Pons (tissue), 1 donor: ENCODE measurements at places on chromosomes 5 and 9.

- no peak for DNase-seq
Measured at GRCh38 chr5:105397749-105398148, 1835.2 kb upstream of the NUDT12 start.

DNA sequence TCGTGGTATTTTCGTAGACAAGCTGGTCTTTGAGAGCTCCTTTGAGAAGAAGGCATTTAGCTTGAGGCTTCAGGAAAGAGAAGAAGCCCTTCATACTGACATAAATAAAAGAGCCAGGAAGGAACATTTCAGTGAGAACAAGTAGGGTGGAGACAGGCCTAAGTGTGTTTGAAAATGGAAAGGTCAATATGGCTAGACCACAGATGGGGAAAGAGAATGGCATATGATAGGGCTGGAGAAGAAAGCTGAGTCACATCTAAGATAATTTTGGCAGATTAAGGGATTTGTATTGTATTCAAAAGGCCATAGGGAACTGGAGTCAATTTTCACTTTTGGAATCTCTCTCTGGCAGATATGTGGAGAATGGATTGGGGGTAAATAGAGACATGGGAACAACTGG lies 374.9 kb downstream of the TMEM38B start:
- no peak for DNase-seq

- DNase-seq: peak; percentile 80
Measured at GRCh38 chr9:113446323-113446740, 17.2 kb upstream of the RGS3 start.

- no peak for DNase-seq
Measured at GRCh38 chr5:35443803-35444595, 173.7 kb upstream of the SPEF2 start.

DNA sequence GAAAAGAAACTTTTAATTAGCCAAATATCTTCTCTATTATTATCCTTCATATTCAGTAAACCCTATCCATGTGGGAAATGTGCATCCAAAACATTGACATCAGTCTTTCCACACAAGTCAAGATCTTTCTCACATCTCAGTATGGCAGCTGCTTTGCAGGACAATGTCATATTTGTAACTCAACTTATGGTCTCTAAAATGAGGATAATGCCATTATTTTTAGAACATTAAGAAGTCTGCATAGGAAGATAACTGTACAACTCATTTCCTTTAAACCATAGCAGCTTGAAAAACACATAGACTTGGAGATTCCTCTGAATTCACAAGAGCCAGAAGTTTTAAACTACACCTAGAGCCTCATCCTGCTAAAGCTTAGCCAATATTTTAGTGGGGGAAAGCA lies 43.7 kb downstream of the MCTP1 start:
- no peak for DNase-seq

DNA sequence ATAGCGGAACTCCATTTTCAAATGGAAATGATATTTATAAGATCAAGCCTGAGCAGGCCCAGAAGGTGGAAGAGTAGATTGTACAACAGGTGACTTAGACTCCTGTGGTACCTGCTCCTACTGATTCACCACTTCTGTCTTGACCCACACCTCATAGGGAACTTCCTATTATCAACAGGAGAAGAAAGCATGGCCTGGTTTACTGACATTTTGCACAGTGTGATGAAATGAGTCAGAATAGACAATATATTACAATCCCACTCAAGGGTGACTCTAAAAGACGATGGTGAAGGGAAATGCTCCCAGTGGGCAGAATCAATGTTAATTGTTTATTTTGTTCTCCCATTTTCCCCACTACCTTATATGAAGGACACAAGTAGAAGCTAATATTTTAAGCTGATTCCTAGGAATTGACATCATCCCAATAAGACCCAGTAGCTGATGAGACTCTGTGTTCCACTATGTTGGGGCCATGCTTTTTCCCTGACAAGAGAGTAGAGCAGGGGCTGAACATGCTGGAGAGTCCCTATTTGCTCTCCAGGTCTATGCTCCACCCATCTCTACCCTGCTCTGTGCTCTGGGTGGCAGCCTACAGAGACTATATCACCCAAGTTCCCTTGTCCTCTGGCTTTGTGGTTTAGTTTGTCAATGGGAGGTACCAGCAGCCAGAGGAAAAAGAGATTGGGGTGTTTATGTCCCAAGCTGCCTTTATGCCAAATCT lies 163.4 kb upstream of the FSTL4 start:
- no peak for DNase-seq

GRCh38 chr5:92841604-92842155 lies 739.3 kb downstream of the NR2F1-AS1 start:
- no peak for DNase-seq

GRCh38 chr9:133641861-133642595 lies 5.9 kb downstream of the DBH start:
- DNase-seq: no peak

GRCh38 chr5:154369682-154370081 lies 76.1 kb upstream of the SAP30L start:
- DNase-seq: no peak

DNA sequence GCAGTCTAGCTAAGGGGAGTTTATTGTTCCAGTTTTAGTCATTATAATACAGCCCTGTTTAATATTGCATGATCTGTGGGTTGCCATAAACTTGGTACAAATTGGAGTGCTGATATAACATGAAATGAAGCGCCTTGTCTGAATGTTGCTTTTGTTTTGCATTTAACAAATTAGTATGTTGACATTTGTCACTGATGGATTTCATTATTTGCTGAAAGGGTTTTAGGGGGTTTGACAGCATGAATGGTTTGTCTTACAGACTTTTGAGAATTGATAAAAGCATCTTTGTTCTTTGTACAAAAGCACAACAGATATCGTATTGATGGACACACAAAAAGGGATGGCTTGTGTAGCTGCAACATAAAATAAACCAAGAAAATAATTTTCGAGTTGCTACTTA lies 178.3 kb downstream of the AOPEP start:
- DNase-seq: peak; percentile 98

DNA sequence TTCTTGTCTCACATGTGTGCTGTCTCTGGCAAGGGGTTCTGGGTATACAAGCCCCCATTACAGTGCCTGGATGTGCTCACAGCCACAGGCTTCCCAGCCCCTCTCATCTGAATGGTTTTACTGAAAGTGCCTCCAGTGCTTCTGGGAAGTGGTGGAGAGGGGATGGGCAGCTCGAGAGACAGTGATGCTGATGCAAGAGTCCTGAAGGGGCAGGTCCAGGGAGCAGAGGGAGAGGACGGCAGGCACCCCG lies 93.5 kb downstream of the PHF2 start:
- no peak for DNase-seq

DNA sequence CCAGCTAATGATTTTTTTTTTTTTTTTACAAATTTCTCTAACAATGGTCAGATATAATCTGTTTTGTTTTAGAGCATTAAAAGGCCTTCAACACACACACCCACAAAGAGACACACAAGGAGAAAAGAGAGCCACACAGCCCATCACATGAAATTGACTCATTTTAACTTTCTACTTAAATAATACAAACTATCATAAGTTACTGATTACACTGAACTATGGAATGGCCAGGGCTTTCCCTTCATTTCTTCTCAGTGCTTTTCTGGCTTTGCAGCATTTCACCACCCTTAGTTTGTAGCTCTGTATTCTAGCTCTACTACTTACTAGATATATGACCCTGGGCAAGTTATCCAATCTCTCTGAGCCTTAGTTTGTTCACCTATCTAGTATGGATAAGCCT lies 13.2 kb downstream of the REEP5 start:
- DNase-seq: no peak

- no peak for DNase-seq
Measured at GRCh38 chr5:68771221-68771620, 322.6 kb upstream of the SLC30A5 start.

DNA sequence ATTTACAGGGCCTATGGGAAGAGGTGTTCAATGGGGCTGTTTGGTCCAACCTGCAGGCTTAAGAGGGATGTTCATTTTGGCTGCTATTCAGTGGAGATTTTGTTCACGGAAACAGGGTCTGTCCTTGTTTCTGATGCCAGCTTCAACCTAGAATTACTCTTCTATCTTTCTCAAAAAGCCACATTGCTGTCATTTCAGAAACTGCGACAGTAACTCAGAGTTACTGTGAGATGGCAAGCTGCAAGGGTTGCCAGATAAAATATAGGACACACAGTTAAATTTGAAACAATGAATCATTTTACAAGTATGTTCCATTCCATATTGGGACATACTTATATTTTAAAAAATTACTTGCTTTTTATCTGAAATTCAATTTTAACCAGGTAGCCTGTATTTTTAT lies 128.0 kb downstream of the NPR3 start:
- DNase-seq: no peak

DNA sequence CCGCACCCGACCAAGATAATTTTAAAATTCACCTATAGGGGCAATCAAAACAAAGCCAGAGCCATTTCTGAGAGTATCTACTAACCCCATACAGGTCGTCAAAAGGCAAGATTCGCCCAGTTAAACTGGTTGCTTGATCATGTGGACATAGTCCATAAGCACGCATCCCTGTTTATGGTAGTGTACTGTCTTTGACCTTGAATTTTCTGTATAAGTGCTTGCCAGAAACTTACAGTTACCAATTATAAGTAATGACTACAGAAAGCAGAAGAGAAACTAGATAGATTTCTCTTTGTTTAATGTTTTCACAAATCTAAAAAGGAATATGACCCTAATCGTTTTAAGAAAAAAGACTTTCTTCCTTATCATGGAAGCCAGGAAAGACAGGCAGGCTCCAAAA lies 25.6 kb downstream of the SLC31A1 start:
- no peak for DNase-seq

DNA sequence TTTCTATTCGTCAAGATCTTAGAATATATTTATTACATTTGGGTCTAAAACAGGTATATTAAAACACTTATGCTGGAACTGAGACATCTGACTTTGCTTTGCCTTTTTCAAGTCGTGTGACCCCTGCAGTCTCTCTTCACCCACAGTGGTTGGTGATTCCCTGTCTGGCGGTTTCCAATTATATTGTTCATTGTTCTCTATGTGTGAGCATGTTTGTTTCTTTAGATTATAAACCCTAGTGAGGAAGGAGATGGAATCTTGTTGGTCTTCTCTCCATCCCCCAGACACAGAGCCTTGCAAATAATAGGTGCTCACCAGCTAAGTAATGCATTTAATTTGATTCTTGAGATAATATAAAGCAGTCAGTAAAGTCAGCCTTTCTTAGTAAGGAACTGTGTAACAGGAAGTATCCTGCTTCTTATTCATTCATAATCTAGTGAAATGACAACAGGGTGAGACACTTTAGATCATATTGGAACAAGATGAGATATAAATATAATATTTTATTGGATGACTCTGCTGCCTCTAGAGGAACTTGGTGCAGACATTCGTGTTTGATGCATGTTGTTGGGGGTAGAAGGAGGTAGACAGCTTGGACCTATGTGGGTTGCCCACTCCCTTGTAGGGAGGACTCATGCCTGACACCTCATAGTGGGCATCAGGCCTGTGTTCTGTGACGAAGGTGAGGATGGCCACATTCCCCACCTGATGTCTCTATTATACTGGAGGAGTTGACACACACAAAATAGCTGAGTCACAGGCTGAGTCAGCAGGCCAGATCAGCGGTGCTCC lies 88.1 kb downstream of the FGF1 start:
- DNase-seq: peak; percentile 78

DNA sequence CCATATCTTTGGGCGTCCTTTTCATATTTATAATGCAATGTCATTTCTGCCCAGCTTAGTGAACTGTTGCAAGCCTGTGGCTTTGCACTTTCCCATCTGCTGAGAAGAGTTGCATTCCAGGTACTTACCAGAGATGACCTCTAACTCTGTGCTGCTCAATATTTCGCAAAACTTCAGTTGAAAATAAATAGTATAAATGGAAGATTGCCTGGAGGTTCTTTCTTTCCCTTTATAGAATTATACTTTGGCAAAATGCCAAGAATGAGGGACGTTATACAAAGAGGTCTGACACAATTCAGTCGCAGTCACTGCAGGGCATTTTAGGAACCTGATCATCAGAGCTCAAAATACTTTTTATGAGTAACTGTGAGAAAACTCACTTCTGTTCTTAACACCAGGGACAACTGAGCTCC lies 18.9 kb upstream of the VLDLR start:
- no peak for DNase-seq

DNA sequence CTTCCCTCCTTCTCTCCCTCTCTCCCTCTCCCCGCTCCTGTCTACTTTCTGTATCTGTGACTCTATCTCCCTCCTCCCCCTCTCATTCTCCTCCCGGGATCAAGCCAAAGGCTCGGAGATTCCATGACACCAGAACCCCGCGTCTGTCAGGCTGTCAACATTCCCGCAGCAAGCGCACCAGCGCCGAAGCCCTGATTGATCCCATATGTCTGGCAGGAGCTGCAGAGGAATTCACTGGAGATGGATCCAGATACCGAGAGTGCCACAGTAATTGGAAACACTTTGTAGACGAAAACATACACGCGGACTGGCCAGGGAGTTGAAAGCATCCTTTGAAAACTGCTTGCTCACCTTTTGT lies 300 bp upstream of the SVEP1 start:
- DNase-seq: no peak

DNA sequence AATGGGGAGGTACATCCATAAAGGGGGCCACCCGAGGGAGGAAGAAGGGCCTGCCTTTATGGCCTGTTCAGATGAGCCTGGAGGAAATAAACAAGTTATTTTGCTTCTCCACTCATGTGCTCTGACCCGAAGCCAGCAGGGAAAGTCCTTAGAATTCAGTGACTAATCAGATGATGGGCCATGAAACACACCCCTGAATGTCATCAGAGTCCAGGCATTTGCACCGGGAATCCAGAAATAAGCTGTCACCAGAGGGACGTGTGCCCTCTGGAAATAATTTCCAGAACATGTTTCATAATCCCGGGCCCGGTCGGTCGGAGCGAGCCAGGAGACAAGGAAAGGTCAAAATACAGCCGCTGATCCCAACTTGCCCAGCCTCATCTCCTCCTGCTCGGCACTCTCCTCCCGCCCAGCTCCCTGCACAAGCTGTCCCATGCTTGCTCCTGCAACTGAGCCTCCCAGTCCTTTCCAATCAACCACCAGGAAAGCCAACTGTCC lies 73.6 kb upstream of the ZNF622 start:
- peak; percentile 68 for DNase-seq

- DNase-seq: no peak
Measured at GRCh38 chr5:7878381-7878873, 9.5 kb downstream of the MTRR start.
